Liver (tissue), 10 donors: ENCODE measurements at places on chromosomes 16 and 17. TPM values are rescaled to one million over a fixed set of nuclear protein-coding genes. Genes with fewer than 3 reads are reported as not detected.

DNA sequence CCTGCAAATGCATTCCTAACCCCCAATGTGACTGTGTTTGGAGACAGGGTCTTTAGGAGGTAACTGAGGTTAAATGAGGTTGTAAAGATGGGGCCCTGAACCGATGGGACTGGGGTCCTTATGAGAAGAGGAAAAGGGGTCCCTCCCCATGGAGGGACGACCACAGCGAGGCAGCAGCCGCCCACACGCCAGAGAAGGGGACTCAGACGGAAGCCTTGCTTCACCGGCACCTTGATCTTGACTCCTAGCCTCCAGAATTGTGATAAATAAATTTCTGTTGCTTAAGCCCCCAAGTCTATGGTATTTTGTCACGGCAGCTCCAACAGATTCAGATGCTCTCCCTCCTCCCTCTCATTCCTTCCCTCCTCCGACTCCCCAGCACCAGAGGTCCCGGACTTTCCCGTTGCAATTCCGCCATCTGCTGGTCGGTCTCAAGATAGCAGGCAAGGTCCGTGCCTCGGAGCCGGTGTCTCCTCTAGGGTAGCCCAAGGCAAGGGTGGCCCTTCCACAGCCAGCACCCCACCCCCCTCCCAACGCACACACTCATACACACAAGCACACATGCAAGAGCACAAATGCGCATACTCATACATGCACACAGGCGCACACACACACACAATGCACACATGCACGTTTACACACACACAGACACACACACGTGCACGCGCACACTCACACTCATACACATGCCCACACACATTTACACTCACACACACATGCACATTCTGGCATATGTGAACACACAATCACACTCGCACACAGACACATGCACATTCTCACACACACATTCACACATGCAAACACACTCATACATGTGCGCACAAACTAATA, 23.1 kb upstream of the C16orf78 start:
- H3K27ac ChIP-seq, result no peak overlapping the region
- no peaks in the 10 kb centered on the region for H3K27me3 ChIP-seq
- no peak overlapping the region for H3K4me3 ChIP-seq
- H3K4me1 ChIP-seq, result no peaks in the 10 kb centered on the region
- H3K36me3 ChIP-seq, result no peaks in the 10 kb centered on the region

ODAD4 gene
- total RNA-seq, result 1.0 TPM

GRCh38 chr17:34716291-34716690, 136.9 kb downstream of the TMEM132E start:
- H3K4me3 ChIP-seq, result no peak overlapping the region
- H3K27ac ChIP-seq, result no peak overlapping the region
- no peaks in the 10 kb centered on the region for H3K36me3 ChIP-seq
- no peak for DNase-seq

GRCh38 chr17:15257796-15258512, 7.2 kb downstream of the PMP22 start:
- H3K4me1 ChIP-seq, result peaks cover 15% of the 10 kb centered on the region
- no peak overlapping the region for H3K4me3 ChIP-seq
- no peak for DNase-seq

- no peaks in the 10 kb centered on the region for H3K27me3 ChIP-seq
- H3K36me3 ChIP-seq, result no peaks in the 10 kb centered on the region
- peaks cover 52% of the 10 kb centered on the region for H3K4me1 ChIP-seq
- peak overlapping the region; percentile 76 for H3K27ac ChIP-seq
- DNase-seq, result no peak
Measured at GRCh38 chr17:62093188-62094155, 28.4 kb upstream of the MED13 start.

KRT39 gene
- total RNA-seq, result not detected

CEP295NL gene
- 0.28 TPM for total RNA-seq

DNA sequence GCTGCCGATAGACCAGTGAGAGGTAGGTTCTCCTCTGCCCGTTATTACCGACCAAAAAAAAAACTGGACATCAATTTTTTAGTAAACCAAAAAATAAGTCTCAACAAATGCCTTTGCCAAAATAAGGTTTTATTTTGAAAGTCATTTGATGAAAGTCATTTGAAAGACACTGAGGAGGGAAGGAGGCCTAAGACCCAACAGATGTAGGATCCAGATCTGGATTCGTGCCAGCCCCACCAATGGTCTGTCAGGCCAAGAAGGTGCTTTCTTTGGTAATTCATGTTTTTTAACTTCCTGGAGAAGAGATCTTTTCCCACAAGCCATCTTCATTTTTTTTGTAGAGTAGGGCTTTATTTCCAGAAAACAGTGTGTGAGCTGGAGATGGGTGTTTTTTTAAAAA, 18.1 kb downstream of the NTAN1 start:
- H3K4me3 ChIP-seq, result no peak overlapping the region
- H3K27ac ChIP-seq, result no peak overlapping the region
- H3K27me3 ChIP-seq, result no peaks in the 10 kb centered on the region

DNA sequence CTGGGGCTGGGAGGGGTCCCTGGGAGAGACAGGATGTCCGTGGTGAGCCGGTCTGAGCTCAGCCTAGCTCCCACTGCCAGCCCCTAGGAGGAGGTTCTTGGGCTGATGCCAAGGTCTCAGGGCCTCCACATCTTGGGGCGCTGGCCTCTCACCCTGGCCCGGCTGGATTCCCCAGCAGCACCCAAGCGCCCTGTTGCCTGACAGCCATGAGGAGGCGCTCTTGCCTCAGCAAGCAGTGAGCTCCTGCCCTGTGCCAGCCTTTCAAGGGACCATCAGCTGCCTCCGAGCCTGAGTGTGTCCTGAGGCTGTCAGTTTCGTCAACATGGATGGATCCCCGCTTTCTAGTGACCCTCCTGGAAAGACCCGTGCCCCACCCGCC, 234.9 kb upstream of the CIBAR2 start:
- H3K4me3 ChIP-seq, result no peak overlapping the region
- H3K27me3 ChIP-seq, result no peaks in the 10 kb centered on the region
- peaks cover 3% of the 10 kb centered on the region for H3K4me1 ChIP-seq
- H3K36me3 ChIP-seq, result no peaks in the 10 kb centered on the region
- H3K27ac ChIP-seq, result no peak overlapping the region

RAB37 gene
- 5.3 TPM for total RNA-seq

GALK1 gene
- 80.3 TPM for total RNA-seq

DNA sequence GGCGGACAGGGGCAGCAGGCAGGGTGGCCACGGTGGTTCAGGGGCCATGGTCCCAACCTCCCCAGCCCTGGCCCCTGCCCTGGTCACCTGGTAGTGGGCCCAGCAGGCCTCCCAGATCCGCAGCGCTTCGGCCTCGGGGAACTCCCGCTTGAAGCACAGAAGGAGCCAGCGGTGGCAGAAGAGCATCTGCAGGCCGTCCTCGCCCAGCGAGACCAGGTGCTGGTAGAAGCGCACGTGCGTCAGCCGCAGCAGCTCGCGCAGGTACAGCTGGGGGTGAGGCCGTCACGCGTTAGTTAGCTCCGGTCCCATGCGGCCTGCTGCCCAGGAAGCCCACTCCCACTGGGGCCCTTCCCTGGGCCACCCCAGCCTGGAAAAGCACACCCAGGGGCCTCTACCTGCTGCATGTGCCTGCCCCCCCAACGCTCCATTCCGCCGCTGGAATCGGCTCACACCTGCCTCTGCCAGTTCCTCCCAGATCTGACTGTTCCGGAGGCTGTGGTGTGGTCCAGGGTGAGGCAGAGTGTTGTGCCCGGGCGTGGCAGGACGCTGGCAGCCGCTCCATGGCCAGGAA, 90.8 kb downstream of the TBC1D16 start:
- H3K4me1 ChIP-seq, result no peaks in the 10 kb centered on the region
- peaks cover 8% of the 10 kb centered on the region for H3K36me3 ChIP-seq
- DNase-seq, result no peak
- H3K27me3 ChIP-seq, result no peaks in the 10 kb centered on the region

DNA sequence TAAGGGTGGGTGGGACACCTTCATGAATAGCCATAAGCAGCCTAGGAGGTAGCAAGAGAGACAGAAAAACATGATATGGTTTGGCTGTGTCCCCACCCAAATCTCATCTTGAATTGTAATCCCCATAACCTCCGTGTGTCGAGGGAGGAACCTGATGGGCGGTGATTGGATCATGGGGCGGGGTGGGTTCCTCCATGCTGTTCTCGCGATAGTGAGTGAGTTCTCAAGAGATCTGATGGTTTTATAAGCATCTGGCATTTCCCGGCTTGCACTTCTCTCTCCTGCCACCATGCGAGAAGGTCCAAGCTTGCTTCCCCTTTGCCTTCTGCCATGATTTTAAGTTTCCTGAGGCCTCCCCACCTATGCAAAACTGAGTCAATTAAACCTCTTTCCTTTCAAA, 259.1 kb upstream of the ERCC4 start:
- no peaks in the 10 kb centered on the region for H3K27me3 ChIP-seq
- no peaks in the 10 kb centered on the region for H3K36me3 ChIP-seq
- no peak for DNase-seq
- no peak overlapping the region for H3K4me3 ChIP-seq

GRCh38 chr16:70523743-70524398, at the start of gene SF3B3:
TSS of gene SF3B3 (plus strand) at chr16:70523816. CDS start at chr16:70526657, 2,841 bp downstream.
- H3K4me3 ChIP-seq, result peak within 1 kb of the TSS; percentile 100
- H3K27me3 ChIP-seq, result no peaks in the 10 kb centered on the region
- H3K36me3 ChIP-seq, result peaks cover 11% of the 10 kb centered on the region
- peaks cover 27% of the 10 kb centered on the region for H3K4me1 ChIP-seq

DNA sequence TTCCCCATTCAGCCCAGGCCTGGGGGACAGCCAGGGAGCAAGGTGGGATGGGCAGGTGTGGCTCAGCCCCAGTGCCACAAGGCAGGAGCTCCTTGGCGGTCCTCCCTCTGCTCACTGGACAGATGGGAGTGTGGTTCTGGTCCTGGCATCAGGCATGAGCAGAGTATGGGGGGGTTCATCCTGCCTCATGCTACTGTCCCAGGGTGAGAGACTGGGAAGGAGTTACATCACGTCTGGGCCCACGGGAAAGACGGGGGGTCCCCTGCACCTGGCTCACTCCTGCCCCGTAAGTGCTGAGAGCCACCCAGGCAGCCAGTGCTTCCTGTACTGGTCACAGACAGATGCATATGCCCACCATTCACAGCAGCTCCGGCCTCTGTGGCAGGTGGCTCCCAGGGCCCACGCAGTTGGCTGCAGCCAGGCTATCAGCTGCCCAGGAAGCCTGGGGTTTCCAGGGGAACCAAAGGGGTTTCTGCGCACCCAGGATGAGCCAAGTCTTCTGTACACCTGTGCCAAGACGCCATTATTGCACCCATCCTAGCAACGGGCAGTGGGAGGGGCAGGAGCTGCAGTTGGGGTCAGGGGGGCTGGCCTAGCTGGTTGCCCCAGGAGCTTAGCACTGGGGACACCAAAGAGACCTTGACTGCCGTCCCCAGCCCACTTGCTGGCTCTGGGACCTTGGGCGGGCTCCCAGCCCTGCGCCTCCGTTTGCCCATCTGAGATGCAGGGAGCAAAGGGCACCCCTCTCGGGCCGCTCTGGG, 1.9 kb downstream of the BAIAP3 start:
- no peak for DNase-seq
- peaks cover 11% of the 10 kb centered on the region for H3K4me1 ChIP-seq
- no peaks in the 10 kb centered on the region for H3K27me3 ChIP-seq

NLRC3 gene
- total RNA-seq, result 1.5 TPM

- H3K27ac ChIP-seq, result no peak overlapping the region
- no peak for DNase-seq
Measured at GRCh38 chr16:24984903-24985675, 30.1 kb downstream of the ARHGAP17 start.

DNA sequence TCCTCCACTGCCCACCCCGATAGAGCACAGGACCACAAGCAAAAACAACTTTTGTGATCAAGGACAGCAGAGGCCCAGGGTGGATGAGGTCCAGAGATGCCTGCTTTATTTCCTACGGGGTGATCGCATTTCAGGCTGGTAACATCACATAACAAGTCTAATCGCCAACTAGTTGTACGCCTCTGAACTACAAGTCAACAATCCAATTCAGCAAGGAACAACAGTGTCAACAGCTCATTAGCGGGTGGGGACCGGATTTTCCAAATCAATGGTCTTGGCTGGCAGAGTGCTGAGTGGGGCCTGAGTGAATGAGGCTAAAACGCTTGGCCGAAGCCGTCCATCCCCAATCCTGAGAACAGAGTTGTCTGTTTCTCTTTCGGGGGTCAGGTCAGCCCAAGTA, 17.1 kb downstream of the MRM3 start:
- H3K36me3 ChIP-seq, result no peaks in the 10 kb centered on the region
- no peaks in the 10 kb centered on the region for H3K27me3 ChIP-seq
- H3K4me1 ChIP-seq, result peaks cover 5% of the 10 kb centered on the region

MSLN gene
- total RNA-seq, result 0.08 TPM

DNA sequence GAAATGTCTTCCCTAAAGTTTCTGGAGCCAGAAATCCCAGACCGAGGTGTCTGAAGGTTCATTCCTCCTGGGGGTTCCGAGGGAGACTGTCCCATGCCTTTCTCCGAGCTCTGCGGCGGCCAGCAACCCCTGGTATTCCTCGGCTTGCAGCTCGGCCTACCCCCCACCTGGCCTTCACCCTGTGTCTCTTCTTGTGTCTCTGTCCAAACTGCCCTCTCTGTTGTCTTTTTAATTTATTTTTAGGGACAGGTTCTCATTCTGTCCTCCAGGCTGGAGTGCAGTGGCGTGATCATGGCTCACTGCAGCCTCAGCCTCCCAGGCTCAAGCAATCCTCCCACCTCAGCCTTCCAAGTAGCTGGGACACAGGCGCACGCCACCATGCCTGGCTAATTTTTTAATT, 211.7 kb downstream of the SEC14L1 start:
- no peak overlapping the region for H3K4me3 ChIP-seq
- H3K27ac ChIP-seq, result no peak overlapping the region
- no peak for DNase-seq
- H3K4me1 ChIP-seq, result peaks cover 10% of the 10 kb centered on the region

PRR35 gene
- not detected for total RNA-seq

DNA sequence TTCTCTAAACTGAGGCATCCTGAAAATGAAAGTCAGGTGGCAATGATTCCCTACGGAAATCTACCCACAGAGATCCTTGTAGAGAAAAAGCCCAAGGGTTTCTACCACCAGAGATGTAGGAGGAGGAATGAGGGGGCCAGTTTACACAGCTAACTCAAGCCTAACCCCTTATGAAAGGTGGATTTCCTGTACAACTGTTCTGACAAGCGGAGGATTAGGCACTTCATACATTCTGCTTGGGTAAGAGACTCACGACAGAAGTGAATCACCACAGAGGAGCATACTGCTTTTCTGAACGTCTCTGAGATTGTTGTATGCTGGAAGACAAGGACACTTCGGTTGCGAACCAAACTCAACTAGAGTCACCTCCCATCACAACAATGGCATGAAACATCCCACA, 72.7 kb downstream of the SMG6 start:
- H3K36me3 ChIP-seq, result peaks cover 8% of the 10 kb centered on the region
- peak overlapping the region; percentile 13 for H3K27ac ChIP-seq
- no peak for DNase-seq
- H3K4me3 ChIP-seq, result no peak overlapping the region
- H3K4me1 ChIP-seq, result no peaks in the 10 kb centered on the region

DNA sequence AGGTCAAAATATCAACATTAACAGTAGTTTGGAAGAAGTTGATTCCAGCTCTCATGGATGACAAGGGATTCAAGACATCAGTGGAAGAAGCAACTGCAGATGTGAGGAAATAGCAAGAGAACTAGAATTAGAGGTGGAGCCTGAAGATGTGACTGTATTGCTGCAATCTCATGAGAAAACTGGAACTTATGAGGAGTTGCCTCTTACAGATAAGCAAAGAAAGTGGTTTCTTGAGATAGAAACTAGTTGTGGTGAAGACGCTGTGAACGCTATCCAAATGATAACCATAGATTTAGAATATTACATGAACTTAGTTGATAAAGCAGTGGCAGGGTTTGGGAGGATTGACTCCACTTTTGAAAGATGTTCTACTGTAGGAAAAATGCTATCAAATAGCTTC, 67.8 kb downstream of the GOSR1 start:
- H3K36me3 ChIP-seq, result no peaks in the 10 kb centered on the region
- no peaks in the 10 kb centered on the region for H3K4me1 ChIP-seq
- H3K27ac ChIP-seq, result no peak overlapping the region
- no peak overlapping the region for H3K4me3 ChIP-seq
- no peak for DNase-seq
